Psoas muscle (tissue), 8 donors: ENCODE measurements at places on chromosomes 3 and 15. TPM values are rescaled to one million over a fixed set of nuclear protein-coding genes. Genes with fewer than 3 reads are reported as not detected.

GRCh38 chr3:101104321-101104720 lies 111.1 kb upstream of the ABI3BP start:
- no peaks in the 10 kb centered on the region for H3K27me3 ChIP-seq
- no peak for DNase-seq
- H3K27ac ChIP-seq, result no peak overlapping the region

- H3K36me3 ChIP-seq, result peaks cover 15% of the 10 kb centered on the region
- no peak overlapping the region for H3K27ac ChIP-seq
- H3K27me3 ChIP-seq, result no peaks in the 10 kb centered on the region
- no peak overlapping the region for H3K4me3 ChIP-seq
Measured at GRCh38 chr15:76470691-76471090, 134.1 kb downstream of the ISL2 start.

GP9 gene
- 0.04 TPM for polyA plus RNA-seq

- H3K27me3 ChIP-seq, result no peaks in the 10 kb centered on the region
- no peaks in the 10 kb centered on the region for H3K36me3 ChIP-seq
- peaks cover 28% of the 10 kb centered on the region for H3K4me1 ChIP-seq
- peak overlapping the region; percentile 97 for H3K27ac ChIP-seq
- no peak for DNase-seq
Measured at GRCh38 chr3:14322001-14322400, 80.4 kb upstream of the SLC6A6 start.

DNA sequence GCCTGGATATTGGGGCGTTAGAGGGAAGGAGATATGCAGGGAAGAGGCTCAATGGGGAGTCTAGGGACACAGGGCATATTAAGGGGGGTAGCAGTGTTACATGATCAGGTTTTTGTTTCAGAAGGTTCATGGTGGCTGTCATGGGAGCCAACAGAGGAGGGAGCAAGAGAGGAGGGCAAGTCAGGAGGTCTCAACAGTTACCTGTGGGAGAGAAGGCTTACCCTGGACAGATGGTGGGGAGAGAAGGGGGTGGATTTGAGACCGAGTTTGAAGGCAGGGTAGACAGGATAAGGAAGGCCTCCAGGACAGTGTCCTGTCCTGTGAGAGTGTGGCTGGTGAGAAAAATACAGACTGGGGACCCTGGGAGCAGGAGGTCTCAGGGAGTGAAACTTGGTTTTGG lies 3.8 kb upstream of the WNT7A start:
- no peak for DNase-seq
- H3K4me1 ChIP-seq, result peaks cover 11% of the 10 kb centered on the region
- no peaks in the 10 kb centered on the region for H3K36me3 ChIP-seq
- no peak overlapping the region for H3K27ac ChIP-seq
- H3K4me3 ChIP-seq, result no peak overlapping the region

RTP1 gene
- polyA plus RNA-seq, result not detected

- DNase-seq, result no peak
- H3K4me3 ChIP-seq, result no peak overlapping the region
- H3K27ac ChIP-seq, result no peak overlapping the region
- H3K36me3 ChIP-seq, result no peaks in the 10 kb centered on the region
- H3K27me3 ChIP-seq, result peaks cover 3% of the 10 kb centered on the region
Measured at GRCh38 chr3:150912501-150912900, 7.3 kb upstream of the MINDY4B start.

C2CD4B gene
- polyA plus RNA-seq, result 0.25 TPM

GRCh38 chr3:112773864-112774263 lies 72.8 kb downstream of the CD200R1L start:
- no peaks in the 10 kb centered on the region for H3K27me3 ChIP-seq
- no peak for DNase-seq

DNA sequence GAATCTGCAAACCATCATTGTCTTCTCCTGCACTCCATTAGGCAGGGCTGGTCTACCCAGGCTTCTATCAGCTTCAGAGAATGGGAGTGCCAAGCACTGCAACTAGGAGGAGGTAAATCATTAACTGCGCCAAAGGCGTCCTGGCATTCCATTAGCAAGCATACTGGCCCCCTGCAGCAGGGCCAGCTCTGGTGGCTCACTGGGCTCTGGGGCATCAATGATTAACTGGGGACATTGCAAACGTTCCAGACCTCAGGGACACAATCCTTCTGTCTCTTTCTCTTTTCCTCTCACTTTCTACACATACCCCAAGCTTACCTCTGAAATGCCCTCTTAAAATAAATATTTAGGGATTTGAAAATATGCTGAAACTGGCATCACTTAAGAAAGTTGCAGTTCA lies 129.0 kb downstream of the MYLK start:
- H3K4me3 ChIP-seq, result no peak overlapping the region
- DNase-seq, result no peak
- peaks cover 5% of the 10 kb centered on the region for H3K27me3 ChIP-seq
- no peaks in the 10 kb centered on the region for H3K36me3 ChIP-seq

- H3K27me3 ChIP-seq, result no peaks in the 10 kb centered on the region
- no peaks in the 10 kb centered on the region for H3K36me3 ChIP-seq
- no peak overlapping the region for H3K27ac ChIP-seq
- no peak overlapping the region for H3K4me3 ChIP-seq
- no peaks in the 10 kb centered on the region for H3K4me1 ChIP-seq
Measured at GRCh38 chr3:133722935-133723334, 23.3 kb upstream of the TF start.

DNA sequence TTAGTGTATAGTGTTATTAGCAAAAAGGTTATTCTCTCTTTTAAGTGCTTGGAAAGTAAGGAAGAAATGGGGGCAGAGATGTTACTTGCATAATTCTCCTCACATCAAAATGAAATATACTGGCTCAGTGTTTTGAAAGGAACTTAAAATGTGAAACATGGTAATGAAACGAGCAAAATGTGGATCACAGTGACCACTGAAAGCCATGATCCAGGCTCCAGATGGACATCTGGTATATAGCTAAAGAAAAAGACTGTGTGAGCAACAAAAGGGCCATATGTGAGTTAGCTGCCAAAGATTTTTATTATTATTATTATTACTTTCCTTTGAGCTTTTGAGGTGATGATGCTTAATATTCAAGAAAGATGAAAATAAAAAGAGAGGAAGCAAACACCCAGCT lies 89.6 kb downstream of the GAP43 start:
- DNase-seq, result no peak
- H3K27me3 ChIP-seq, result no peaks in the 10 kb centered on the region
- H3K4me3 ChIP-seq, result no peak overlapping the region
- no peaks in the 10 kb centered on the region for H3K36me3 ChIP-seq

DNA sequence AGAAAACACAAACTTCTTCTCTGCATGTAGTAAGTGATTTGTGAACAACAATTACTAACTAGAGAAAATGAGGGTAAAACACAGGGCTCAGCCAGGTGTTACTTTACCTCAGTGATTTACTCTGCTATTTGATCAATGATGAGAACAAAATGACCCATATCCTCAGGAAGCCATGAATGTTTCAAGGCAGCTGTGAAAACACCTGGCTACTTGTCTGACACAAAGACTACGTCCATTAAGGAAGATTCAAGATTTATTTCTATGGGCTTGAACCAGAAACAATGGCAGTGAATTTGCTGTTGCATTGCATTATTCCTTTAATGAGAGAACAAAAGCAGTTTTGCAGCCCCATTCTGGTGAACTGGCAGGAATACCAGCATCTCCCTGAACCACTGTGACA lies 374.6 kb upstream of the ARL6 start:
- DNase-seq, result no peak
- no peak overlapping the region for H3K4me3 ChIP-seq
- no peaks in the 10 kb centered on the region for H3K27me3 ChIP-seq
- no peaks in the 10 kb centered on the region for H3K36me3 ChIP-seq
- no peaks in the 10 kb centered on the region for H3K4me1 ChIP-seq

GRCh38 chr15:60975218-60975617 lies 253.9 kb downstream of the RORA start:
- no peaks in the 10 kb centered on the region for H3K27me3 ChIP-seq
- DNase-seq, result no peak
- H3K4me1 ChIP-seq, result peaks cover 21% of the 10 kb centered on the region
- no peaks in the 10 kb centered on the region for H3K36me3 ChIP-seq
- H3K4me3 ChIP-seq, result no peak overlapping the region

DNA sequence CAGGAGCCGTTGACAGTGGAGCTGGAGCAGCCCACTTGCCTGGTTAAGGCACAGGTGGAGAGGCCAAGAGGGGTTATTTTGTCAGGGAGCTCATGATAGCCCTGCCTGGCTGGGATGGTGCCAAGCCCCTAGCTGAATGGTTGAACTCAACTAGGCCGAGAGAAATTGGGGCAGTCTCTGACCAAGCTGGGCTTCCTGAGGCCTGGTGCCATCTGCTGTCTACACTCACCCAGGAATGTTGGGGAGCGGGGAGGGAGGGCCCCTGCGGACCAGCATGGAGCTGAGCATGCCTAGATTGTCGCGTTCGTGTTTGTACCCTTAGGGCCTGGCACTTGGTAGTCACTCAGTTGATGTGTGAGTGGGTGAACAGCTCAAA lies 1.2 kb downstream of the BRPF1 start:
- DNase-seq, result no peak
- H3K4me1 ChIP-seq, result peaks cover 17% of the 10 kb centered on the region
- peaks cover 40% of the 10 kb centered on the region for H3K36me3 ChIP-seq
- H3K27ac ChIP-seq, result peak overlapping the region; percentile 100

TP63 gene
- polyA plus RNA-seq, result 1.4 TPM

GRCh38 chr15:52668133-52668532 lies 11.1 kb downstream of the ATOSA start:
- no peak for DNase-seq
- H3K27me3 ChIP-seq, result no peaks in the 10 kb centered on the region
- peak overlapping the region; percentile 14 for H3K27ac ChIP-seq
- H3K4me1 ChIP-seq, result peaks cover 44% of the 10 kb centered on the region
- H3K36me3 ChIP-seq, result peaks cover 10% of the 10 kb centered on the region
- no peak overlapping the region for H3K4me3 ChIP-seq

ZNF662 gene
- polyA plus RNA-seq, result 0.32 TPM

SH2D7 gene
- polyA plus RNA-seq, result not detected

DNA sequence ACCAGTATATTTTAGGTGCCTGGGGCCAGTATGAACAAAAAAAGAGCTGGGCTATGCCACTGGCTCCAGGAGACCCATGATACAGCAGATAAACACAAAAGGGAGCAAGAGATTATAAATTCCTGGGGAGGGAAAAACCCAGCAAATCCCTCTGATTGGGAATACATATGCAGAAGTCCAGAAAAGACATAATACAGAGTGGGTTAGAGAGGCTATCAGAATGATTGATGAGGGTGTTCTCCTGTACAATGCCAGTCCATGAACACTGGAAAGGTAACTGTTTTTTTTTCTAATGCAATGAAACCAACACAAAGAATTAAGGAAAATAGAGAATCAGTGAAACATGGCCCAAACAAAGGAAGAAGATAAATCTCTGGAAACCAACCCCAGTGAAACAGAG lies 5.4 kb upstream of the VPS39 start:
- no peak overlapping the region for H3K27ac ChIP-seq
- no peak overlapping the region for H3K4me3 ChIP-seq
- DNase-seq, result no peak
- H3K27me3 ChIP-seq, result no peaks in the 10 kb centered on the region

DNA sequence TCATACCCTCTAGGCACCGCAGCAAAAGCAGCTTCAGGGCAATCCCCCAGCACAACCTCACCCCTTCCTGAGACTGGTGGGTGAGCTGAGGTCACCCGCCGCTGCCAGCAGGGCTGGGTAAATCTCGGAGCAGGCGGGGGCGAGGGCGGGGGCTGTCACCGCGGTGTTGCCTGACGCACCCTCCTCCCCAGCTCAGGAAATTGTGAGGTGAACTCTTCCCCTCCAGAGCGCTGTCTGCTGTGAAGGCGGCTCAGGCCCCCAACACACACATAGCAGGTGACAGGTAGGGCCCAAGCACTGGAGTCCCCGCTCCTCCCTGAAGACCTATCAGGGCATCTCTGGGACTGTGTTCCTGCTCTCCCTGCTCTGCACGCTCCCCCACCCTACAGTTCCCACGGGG lies 30.2 kb upstream of the FURIN start:
- H3K27ac ChIP-seq, result no peak overlapping the region
- H3K36me3 ChIP-seq, result no peaks in the 10 kb centered on the region
- H3K4me3 ChIP-seq, result no peak overlapping the region
- no peaks in the 10 kb centered on the region for H3K4me1 ChIP-seq
- DNase-seq, result no peak

- DNase-seq, result no peak
- H3K4me1 ChIP-seq, result no peaks in the 10 kb centered on the region
- H3K4me3 ChIP-seq, result no peak overlapping the region
- no peaks in the 10 kb centered on the region for H3K27me3 ChIP-seq
- no peaks in the 10 kb centered on the region for H3K36me3 ChIP-seq
Measured at GRCh38 chr3:157805538-157805937, 300.7 kb downstream of the SHOX2 start.

- DNase-seq, result no peak
- no peaks in the 10 kb centered on the region for H3K4me1 ChIP-seq
- H3K27ac ChIP-seq, result no peak overlapping the region
- peaks cover 66% of the 10 kb centered on the region for H3K36me3 ChIP-seq
- no peaks in the 10 kb centered on the region for H3K27me3 ChIP-seq
Measured at GRCh38 chr3:44659434-44659833, 10.9 kb downstream of the ZNF35 start.

CAPN3 gene
- 114 TPM for polyA plus RNA-seq

GRCh38 chr3:65662095-65662494 lies 376.6 kb downstream of the MAGI1 start:
- no peaks in the 10 kb centered on the region for H3K36me3 ChIP-seq
- no peaks in the 10 kb centered on the region for H3K27me3 ChIP-seq
- no peaks in the 10 kb centered on the region for H3K4me1 ChIP-seq
- DNase-seq, result no peak
- H3K27ac ChIP-seq, result no peak overlapping the region

PYGO1 gene
- polyA plus RNA-seq, result 7.0 TPM

NMB gene
- polyA plus RNA-seq, result 6.3 TPM

GRCh38 chr15:40826423-40827075 lies 2.0 kb downstream of the PPP1R14D start:
- no peak overlapping the region for H3K4me3 ChIP-seq
- no peaks in the 10 kb centered on the region for H3K27me3 ChIP-seq
- no peak for DNase-seq
- no peaks in the 10 kb centered on the region for H3K4me1 ChIP-seq

AAGAB gene
- polyA plus RNA-seq, result 44.8 TPM

DNA sequence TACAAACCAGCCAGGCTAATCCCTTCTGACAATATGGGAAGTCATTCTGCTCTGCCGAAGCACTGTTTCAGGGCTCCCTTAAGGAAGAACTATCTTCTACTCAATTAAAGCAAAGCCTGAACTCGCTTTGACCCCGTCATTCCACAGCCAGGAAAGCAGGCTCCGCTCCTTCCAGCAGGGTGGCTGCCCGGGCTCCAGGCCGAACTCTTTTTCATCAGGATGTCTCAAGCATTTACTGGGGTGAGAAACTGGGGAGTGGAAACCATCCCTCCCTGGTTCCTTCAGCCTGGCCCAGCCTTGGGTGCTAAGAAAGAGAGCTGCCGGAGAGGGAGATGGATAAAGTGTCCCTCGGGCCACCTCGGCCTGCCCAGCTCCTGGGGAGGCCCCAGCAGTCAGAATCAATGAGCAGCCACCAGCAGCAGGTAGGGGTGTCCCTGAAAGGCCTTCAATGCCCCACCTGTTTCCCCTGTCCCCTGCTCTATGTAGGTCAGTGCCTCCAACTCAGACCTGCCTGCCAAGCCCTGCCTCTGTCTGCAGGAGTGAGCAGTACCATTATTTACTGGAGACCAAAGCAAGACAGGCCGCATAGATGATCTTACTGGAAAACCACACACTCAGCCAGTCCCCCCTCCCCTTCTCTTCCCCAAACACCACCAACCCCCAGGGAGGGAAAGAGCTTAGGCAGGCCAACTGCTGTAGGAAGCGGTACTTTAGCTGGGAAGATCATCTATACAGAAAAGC lies 225.6 kb upstream of the TLE3 start:
- H3K27ac ChIP-seq, result no peak overlapping the region
- no peaks in the 10 kb centered on the region for H3K36me3 ChIP-seq
- no peaks in the 10 kb centered on the region for H3K27me3 ChIP-seq
- H3K4me3 ChIP-seq, result no peak overlapping the region
- H3K4me1 ChIP-seq, result no peaks in the 10 kb centered on the region

SPESP1 gene
- polyA plus RNA-seq, result 2.7 TPM

GRCh38 chr3:194249323-194250097 lies 101.6 kb downstream of the CPN2 start:
- peaks cover 13% of the 10 kb centered on the region for H3K4me1 ChIP-seq
- no peak for DNase-seq
- H3K27me3 ChIP-seq, result peaks cover 3% of the 10 kb centered on the region
- no peak overlapping the region for H3K4me3 ChIP-seq
